ENCODE measurements at places on chromosomes 2 and 18.

DNA sequence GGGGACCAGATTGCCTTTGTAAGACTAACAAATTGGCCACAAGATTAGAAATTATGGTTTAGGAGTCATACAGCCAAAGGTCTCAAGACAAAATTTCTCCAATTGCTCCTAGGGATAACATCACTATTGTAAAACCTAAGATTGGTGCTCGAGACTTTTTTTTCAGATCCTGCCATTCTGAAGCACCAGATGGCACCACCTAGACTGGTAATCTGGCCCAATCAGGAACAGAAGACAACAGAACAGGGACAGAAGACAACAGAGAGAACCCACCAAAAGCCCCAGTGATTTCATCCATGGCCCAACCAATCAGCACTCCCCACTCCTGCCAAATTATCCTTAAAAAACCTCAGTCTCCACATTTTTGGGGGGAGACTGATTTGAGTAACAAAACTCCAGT, 66.8 kb downstream of the LINC00305 start:
- DNase-seq = no peak

DNA sequence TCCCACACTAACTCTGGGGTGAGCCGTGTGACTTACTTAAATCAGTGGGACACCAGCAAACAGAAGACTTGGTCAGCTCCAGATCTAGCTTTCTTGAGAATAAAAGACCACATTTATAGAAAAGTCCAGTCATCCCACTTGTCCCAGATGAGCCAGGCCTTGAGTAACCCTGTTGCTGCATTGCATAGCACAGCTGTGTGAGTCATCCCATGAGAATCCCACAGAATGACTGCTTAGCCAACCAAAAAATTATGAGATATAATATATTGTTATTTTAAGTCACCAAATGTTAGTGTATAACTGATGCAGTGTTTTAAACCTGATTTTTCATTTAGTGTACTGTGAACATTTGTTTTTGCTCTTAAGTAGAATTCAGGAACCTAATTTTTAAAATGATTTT, 94.2 kb upstream of the FSHR start:
- DNase-seq = no peak

DNA sequence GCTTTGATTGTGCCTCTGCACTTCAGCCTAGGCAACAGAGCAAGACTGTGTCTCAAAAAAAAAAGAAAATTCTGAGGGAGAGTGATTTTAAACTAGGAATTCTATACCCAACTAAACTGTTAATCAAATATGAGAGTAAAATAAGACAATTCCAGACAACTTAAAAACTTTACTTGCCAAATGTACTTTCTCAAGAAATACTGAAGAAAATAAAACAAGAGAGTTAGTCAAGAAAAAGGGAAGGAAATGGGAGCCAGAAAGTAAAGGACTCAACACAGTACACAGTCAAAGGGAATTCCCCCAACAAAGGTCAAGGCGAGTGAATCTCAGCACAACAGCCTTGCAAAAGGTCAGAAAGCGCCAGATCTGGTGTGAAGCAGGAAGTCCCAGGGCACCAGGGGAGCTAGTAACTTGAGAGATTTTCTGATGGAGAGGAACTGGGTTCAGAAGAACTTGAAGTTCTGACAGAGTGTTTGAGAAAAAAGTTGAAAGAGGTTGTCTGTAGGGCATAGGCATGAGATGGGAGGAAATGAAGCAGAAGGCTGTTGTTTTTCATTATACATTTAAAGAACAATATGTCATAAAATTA, 22.6 kb upstream of the TBC1D8 start:
- DNase-seq = no peak

DNA sequence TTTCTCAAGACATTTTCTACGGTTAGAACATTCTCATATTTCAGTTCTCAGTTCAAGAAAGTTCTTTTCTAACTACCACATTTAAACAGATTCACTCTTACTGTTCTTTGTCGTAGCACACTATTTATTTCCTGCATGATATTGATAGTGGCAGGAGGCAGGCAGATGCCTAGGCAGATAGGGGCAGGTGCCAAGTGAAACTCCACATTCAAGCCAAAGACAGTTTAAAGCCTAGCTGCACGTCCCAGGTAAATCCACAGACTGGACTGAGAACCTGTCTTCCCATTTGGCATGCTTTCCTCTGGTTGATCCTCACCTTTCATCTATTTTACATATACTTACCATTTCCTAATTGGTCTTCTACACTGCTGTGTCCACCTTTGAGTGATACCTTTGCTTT, 359.3 kb downstream of the TMX3 start:
- DNase-seq = no peak

DNA sequence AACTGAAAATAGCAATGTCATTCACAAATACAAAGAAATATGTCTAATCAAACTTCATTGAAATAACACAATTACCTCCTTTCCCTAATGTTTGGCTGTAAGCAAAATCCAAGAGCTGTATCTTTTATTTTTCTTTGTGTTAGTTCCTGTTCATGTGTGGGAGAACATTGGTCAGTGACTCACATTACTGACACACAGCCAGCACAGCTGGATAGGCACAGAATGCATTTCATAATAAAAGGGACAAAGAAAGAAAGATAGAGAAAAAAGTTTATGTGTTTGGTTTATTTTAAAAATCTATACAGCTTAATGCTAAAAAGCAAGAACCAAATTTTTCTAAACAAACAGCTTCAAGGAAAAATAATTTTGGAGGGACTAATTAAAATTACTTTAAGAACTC, 185.6 kb upstream of the COL3A1 start:
- DNase-seq = no peak

- DNase-seq = no peak
Observed at GRCh38 chr2:9327873-9328352, 95.4 kb downstream of the ITGB1BP1 start.

DNA sequence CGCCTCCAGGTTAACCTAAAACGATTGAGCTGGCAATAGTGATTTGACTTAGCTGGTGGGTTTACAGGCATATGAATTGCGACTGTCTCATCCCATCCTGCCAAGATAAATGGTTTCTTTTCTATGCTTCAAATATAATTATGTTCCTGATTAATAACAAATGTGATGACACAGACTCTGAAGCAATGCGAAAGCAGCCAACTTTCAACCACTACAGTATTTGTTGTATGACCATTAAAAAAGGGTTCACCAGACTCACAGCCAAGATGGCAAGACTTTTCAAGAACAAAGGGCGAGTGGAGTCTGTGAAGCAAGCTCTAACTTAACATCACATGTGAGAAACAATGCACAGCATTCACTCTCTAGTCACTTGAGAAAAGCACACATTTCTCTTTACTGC, 186.6 kb downstream of the PID1 start:
- no peak for DNase-seq

DNA sequence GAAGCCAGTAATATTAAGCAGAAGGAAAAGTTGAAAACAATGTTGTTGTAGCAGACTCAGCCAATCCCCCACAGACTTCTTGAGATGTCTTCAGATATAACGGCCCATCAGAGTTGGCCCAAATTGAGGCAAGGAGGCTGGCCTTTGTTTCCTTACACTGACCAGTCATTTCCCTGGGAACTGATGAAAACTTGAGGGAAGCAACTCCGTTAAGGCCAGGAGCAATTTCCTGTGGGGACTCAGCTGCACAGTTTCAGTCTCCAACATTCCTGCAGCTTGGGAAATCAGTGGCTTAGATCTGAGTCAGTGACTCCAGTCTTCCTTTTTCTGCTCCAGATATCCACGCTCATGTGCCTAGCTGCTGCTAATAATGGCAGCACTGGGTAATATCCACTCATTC, 75.7 kb downstream of the FTCDNL1 start:
- DNase-seq = no peak

GRCh38 chr2:36376319-36376765, 20.8 kb downstream of the CRIM1 start:
- no peak for DNase-seq

DNA sequence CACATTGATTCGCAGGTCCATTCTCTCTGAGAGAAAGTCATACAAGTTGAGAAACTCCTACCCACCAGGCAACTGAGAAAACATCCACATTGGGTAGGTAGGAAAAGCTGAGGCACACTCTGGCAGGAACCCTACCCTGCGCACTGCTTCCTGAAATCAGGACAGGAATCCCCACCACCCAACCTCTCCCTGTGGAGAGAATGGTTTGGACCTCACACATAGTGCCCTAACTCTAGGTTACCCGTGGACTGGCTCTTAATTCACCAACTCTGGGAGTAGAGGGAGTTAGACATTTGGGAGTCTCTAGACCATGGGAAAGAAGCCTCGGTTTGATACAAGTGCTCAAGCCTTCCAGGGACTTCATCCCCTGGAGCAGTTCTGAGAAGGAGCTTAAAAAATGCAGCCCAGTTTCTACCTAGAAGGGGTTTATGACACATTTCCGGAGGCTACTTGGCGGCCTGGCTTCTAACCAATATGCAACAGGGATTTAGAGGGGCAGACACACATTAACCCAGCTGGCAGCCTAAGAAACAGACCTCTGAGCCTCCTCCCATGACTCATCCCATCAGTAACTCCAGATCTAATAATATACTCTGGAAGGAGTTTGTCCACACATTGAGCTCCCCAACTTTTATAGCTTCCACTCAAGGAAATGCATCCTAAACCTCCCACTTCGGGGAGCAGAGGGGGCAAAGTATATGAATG, 136.7 kb downstream of the EML6 start:
- no peak for DNase-seq

- no peak for DNase-seq
Observed at GRCh38 chr2:162126527-162126926, 25.5 kb downstream of the GCG start.

DNA sequence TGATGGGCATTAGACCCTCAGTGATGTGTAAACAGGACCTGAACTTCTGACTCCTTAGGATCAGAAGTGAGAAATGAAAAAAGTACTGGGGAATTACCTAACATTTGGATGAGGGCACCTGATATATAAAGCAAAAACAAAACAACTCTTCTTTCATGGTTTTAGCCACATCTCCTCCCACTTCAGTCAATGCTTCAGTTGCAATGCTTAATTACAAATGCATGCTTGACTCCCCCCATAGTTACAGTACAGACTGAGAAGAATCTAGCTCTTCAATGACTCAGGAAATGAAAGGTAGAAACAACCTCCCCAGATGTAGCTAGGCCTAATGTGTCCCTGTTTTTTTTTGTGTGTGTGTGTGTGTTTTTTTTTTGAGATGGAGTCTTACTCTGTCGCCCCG, 276.8 kb upstream of the POU3F3 start:
- no peak for DNase-seq

- DNase-seq = no peak
Observed at GRCh38 chr2:240139011-240139441, 1.4 kb downstream of the OTOS start.

- no peak for DNase-seq
Observed at GRCh38 chr2:199458009-199458805, 468 bp upstream of the SATB2 start.

GRCh38 chr18:6058941-6059340, 163.6 kb upstream of the TMEM200C start:
- no peak for DNase-seq

GRCh38 chr2:54666131-54666633, 57.3 kb upstream of the EML6 start:
- DNase-seq = no peak

DNA sequence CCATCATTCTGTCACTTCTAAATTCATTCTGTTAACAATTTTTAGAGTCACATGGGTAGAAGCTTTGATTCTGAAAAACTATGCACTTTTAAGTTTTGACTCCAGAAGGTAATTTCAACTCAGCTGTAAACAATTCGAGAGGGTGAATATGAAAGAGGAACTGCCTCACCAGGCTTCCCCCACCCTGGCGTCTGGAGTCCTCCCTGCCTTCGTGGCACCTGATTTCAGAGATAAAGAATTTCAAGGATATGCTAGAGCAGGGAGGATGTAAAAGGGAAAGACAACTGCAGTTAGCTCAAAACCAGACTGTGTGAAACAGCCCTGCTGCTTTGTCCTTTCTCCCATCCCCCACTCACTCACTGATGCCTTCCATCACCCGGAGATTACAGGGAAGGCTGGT, 40.7 kb downstream of the ONECUT2 start:
- no peak for DNase-seq

GRCh38 chr2:118803012-118803411, 44.4 kb downstream of the EN1 start:
- DNase-seq = no peak

DNA sequence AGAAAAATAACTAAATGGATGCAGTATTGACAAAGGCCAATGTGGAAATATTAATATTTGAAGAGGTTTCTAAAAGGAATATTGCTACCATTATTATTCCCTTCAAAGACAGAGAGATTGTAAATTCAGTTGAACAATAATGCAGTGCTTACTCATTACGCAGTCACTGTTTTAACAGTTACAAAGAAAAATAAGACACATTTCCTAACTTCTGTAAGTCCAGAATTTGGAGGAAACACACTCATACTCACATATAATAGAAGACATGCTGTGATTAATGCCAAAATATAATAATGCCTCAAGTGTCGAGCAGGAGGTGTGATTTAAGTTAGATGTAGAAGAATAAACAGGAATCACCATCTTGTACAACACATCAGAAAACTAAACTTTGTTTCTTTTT, 389.2 kb downstream of the FBXO15 start:
- no peak for DNase-seq

- DNase-seq = no peak
Observed at GRCh38 chr18:12580630-12581342, 77.1 kb downstream of the SPIRE1 start.

DNA sequence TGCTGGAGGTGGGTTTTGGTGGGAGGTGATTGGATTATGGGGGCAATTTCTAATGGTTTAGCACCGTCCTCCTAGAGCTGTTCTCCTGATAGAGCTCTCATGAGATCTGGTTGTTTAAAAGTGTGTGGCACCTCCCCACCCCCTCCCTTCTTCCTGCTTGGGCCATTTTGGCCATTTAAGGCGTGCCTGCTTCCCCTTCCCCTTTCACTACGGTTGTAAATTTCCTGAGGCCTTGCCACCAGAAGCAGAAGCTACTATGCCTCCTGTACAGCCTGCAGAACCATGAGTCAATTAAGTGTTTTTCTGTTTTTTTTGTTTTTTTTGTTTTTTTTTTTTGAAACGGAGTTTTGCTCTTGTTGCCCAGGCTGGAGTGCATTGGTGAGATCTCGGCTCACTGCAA, 335.7 kb upstream of the HS6ST1 start:
- no peak for DNase-seq

GRCh38 chr2:187136646-187137045, 287.7 kb upstream of the ZSWIM2 start:
- DNase-seq = no peak
